H9 (cell line): ENCODE measurements at places on chromosomes 3 and 15. TPM values are rescaled to one million over a fixed set of nuclear protein-coding genes. Genes with fewer than 3 reads are reported as not detected.

DNA sequence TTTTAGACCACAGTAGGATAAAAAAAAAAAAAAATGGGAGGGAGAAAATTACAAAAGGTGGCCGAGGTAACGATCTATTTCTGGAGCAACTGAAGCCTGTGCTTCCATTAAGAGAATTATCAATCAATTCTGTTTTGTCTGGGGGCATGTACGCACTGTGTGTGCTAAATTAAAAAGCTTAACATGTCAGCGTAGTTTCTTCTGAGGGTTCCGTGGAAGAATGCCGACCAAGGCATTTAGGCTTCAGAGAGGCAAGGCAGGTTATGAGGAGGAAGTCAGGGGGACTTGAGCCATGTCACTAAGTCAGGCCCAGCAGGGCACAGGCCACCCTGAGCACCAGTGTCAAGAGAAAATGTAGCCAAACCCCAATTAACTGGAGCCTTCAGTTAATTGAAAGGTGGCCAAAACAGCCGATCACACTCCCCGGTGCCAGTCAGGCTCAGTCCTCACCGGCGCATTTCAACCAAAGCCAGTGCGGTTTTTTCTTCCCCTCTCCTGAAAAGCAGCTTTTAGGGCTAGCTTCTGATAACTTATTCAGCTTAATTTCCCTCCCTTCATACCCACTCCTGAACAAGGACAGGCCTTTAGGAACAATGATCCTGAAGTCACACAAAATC, 113.9 kb downstream of the MEGF11 start:
- H3K27me3 ChIP-seq: no peaks in the 10 kb centered on the region
- 0 out of 2 replicates have a peak, but pooled peaks cover 2% of the 10 kb centered on the region for H3K4me1 ChIP-seq
- no peak overlapping the region for H3K4me3 ChIP-seq
- no peaks in the 10 kb centered on the region for H3K36me3 ChIP-seq
- no peak overlapping the region for H3K27ac ChIP-seq

BTLA gene
- total RNA-seq: not detected in 2 replicates

- no peaks in the 10 kb centered on the region for H3K4me1 ChIP-seq
- no peak for DNase-seq
- no peak overlapping the region for H3K27ac ChIP-seq
- H3K36me3 ChIP-seq: no peaks in the 10 kb centered on the region
- no peaks in the 10 kb centered on the region for H3K27me3 ChIP-seq
Measured at GRCh38 chr3:178456621-178457285, 79.5 kb upstream of the KCNMB2 start.

DNA sequence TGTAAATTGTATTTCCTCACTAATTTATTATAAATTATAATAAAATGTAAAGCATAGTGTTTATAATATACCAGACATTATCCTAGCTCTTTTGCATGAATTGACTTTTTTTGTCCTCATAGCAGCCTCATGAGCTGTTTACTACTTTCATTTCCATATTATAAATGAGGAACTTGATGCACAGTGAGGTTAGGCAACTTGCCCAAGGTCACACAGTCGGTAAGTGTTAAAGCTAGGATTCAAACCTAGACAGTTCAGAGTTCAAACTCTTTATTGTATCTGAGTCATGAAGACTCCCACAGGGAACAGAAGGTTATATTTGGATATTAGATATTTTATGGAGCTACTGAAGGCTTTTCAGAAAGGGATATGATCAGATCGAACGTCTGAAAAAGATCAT, 322.2 kb upstream of the SATB1 start:
- H3K27ac ChIP-seq: no peak overlapping the region
- no peaks in the 10 kb centered on the region for H3K27me3 ChIP-seq
- H3K4me1 ChIP-seq: no peaks in the 10 kb centered on the region
- H3K4me3 ChIP-seq: no peak overlapping the region
- no peaks in the 10 kb centered on the region for H3K36me3 ChIP-seq
- no peak for DNase-seq

DNA sequence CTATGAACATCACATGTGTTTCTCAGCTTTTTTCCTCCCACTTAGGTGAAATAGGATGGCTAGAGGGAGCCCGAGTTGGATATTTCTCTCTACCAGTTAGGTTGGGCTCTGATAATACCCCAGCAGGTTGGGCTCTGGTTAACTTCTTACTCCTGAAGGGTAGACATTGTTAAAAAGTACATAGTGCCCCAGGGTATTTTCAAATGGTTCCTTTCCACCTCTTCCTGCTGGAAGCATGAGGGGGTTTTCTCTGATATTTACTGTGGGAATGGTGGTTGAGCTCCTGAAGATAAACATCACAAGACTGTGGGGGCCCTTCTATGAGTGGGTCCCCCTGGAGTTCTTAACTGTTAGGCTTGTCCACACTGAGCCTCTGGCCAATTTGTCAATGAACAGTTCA, 36.1 kb upstream of the SPESP1 start:
- no peaks in the 10 kb centered on the region for H3K27me3 ChIP-seq
- H3K36me3 ChIP-seq: no peaks in the 10 kb centered on the region
- no peak overlapping the region for H3K27ac ChIP-seq
- H3K4me3 ChIP-seq: no peak overlapping the region

OCA2 gene
- 0.31 and 0.44 TPM in 2 replicates for total RNA-seq

LRRC34 gene
- 4.6 and 5.1 TPM in 2 replicates for total RNA-seq

SNX4 gene
- total RNA-seq: 29.5 and 29.6 TPM in 2 replicates

DNA sequence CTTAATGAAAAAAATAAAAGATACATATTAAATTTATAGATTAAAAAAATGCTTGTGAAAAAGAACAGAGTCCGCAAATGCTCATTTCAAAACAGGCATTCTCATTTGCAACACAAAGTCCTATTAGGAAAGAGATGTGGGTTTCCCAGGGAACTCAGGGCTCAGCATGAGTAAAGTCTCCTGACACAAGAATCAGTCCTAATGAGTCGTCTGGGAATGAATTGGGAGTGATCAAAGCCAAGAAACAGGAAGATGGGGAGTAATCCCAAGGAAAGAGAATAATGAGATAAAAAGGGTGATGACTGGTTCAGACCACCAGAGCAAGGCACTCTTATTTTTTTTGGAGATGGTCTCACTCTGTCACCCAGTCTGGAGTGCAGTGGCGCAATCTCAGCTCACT, 443.7 kb downstream of the NR2F2 start:
- no peaks in the 10 kb centered on the region for H3K36me3 ChIP-seq

DNA sequence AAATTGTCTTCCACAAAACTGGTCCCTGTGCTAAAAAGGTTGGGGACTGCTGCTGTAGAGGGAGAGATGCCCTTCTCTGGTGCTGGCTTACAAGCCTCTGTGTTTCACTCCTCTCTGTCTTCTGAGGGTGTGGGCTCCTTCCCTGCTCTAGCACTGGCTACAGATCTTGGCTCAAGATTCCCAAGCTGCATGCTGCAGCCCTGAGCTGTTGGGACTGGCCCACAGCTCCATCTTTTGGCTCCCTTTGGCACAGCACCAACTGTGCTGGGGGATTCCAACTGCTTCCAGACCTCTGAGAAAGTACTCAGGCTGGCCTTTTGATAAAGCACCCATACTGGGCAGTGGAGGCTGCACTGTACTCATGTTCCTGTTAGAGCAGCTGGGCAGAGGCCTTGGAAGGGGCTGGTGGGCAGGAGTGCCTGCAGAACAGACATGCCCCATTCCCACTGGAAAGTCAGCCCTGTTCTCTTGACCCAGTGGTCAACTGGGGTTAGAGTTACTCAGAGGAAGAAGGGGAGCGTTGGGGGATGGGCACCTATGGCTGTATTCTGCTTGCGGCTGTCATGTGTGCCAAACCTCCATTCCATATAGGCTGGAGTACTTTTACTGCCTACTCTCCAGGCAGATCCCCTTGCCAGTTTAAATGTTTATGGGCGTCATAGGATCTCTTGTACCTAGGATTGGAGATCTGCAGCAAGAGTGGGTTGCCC, 55.7 kb downstream of the GALK2 start:
- H3K36me3 ChIP-seq: peaks cover 3% of the 10 kb centered on the region; the same call in 1 of the 2 replicates
- no peaks in the 10 kb centered on the region for H3K27me3 ChIP-seq
- DNase-seq: peak; percentile 86
- no peak overlapping the region for H3K27ac ChIP-seq
- H3K4me3 ChIP-seq: no peak overlapping the region

MST1R gene
- 4.9 and 5.3 TPM in 2 replicates for total RNA-seq

IL17RD gene
- 29.3 and 31.7 TPM in 2 replicates for total RNA-seq

GRCh38 chr3:185655426-185656320, 69.6 kb downstream of the SENP2 start:
- no peaks in the 10 kb centered on the region for H3K4me1 ChIP-seq
- H3K4me3 ChIP-seq: no peak overlapping the region
- no peak overlapping the region for H3K27ac ChIP-seq

GRCh38 chr3:48612309-48612708, 2.9 kb upstream of the UQCRC1 start:
- no peak overlapping the region for H3K27ac ChIP-seq
- peaks cover 32% of the 10 kb centered on the region for H3K36me3 ChIP-seq
- H3K4me3 ChIP-seq: no peak overlapping the region
- H3K4me1 ChIP-seq: no peaks in the 10 kb centered on the region

DNA sequence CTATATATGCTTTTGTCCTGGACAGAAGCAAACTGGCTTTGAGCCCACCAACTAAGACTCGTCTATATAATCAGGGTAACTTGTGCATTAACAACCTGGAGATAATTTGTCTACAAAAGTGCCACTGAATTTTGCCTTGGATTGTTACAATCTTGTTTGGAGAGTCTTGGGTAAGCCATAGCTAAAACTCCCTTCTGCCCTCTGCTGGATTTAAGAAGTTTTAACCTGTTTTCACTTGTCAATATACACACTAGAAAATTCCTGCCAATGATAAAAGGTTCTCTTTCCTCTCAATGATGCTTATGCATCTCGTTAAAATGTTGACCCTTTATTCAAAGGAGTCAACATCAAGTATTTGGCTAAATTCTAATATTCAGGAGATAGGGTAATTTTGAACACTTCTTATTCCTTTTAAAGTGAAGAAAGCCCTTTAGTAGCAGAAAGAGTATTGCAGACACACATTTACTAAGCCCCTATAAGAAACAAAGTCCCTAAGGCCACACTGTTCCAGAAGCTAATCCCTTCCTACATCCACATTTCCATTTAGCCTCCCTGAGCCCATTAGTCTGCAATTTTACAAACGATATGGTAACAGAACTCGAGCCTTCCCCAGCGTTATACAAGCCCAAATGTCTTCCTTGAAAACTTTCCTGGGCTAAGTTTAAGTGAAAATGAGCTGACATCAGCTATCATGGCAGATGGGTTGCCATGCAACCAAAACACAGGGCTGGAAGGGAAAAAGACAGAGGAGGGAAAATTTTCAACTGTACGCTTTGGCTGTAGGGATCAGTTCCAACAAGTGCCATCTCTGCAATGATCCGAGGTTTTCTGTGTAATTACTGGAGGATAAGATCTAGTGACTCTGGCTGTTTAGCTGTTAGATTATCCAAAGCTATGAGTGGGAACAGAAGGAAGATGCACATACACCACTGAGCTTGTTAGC, 75.9 kb upstream of the FGF12 start:
- H3K4me3 ChIP-seq: no peak overlapping the region
- H3K27ac ChIP-seq: no peak overlapping the region
- no peak for DNase-seq
- peaks cover 9% of the 10 kb centered on the region for H3K36me3 ChIP-seq

CSTA gene
- not detected in 2 replicates for total RNA-seq

DNA sequence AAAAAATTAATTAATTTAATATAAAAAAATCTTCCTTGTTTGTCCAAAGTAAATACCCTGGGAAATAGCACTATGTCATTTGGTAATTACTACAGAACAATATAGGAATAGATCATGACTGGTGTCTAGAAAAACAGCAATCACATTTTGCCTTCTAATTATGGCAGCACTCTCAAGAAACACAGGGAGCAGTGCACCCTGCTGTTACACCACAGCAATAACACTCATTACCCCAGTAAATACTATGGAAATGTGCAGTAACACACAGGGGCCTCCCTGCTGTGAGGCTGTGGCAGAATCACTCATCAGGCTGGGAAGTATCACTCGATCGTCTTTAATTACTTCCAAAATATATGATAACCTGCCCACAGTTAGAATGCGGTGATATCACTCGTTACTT, 646.0 kb downstream of the TUSC7 start:
- H3K4me1 ChIP-seq: peaks cover 2% of the 10 kb centered on the region; the same call in 1 of the 2 replicates
- H3K36me3 ChIP-seq: peaks cover 9% of the 10 kb centered on the region
- H3K27me3 ChIP-seq: no peaks in the 10 kb centered on the region
- no peak overlapping the region for H3K27ac ChIP-seq
- peak; percentile 45 for DNase-seq
- peak overlapping the region; percentile 20; the same call in 1 of the 3 replicates for H3K4me3 ChIP-seq
